ENCODE measurements at places on chromosomes 12 and 14.

GRCh38 chr12:4506870-4507269 is 31.8 kb upstream of the RAD51AP1 start:
- DNase-seq = peak; percentile 43

GRCh38 chr12:76777765-76778216 is 13.9 kb downstream of the ZDHHC17 start:
- DNase-seq = no peak

- no peak for DNase-seq
Observed at GRCh38 chr12:55741931-55742680, 816 bp upstream of the GDF11 start.

- no peak for DNase-seq
Observed at GRCh38 chr12:12451098-12451497, 94.2 kb downstream of the BORCS5 start.

- no peak for DNase-seq
Observed at GRCh38 chr14:95547626-95548327, 12.9 kb downstream of the GLRX5 start.

DNA sequence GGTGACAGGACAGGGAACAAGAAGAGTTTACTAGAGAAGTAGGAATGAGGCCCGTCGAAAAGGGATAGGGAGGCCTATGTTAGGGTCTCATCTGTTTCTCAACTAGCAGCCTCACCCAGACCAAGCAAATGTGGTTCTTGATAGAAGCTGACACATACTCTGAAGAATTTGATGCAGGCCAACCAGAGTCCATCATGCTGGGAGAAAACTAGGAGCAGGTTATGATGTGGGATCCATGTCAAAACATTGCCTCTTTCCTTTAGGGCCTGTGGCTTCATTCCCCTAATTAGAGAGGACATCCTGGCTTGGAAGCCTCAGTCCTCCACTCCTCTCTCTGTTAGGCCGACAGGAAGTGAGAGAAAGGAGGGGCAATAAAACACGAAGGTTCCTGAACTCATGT is 122.8 kb downstream of the NTF3 start:
- DNase-seq = peak; percentile 72

DNA sequence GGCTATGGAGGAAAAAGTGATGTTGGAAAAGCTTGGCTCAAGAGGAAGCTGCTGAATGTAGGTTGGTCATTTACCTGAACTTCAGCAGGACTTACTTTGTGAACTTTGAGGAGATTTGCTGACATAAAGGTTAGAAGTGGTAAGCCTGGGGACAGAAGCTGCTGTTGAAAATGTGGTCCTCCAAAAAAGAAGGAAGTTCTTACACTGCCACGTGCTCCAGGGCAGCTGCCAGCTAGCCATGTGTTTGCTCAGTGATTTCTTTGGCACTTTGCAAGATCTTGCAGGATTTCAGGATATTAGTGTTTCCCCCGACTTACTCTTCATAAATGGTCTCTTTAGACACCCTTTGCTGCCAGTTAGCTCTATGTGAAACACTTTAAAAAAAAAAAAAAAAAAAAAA is 14.8 kb upstream of the DYRK2 start:
- no peak for DNase-seq

DNA sequence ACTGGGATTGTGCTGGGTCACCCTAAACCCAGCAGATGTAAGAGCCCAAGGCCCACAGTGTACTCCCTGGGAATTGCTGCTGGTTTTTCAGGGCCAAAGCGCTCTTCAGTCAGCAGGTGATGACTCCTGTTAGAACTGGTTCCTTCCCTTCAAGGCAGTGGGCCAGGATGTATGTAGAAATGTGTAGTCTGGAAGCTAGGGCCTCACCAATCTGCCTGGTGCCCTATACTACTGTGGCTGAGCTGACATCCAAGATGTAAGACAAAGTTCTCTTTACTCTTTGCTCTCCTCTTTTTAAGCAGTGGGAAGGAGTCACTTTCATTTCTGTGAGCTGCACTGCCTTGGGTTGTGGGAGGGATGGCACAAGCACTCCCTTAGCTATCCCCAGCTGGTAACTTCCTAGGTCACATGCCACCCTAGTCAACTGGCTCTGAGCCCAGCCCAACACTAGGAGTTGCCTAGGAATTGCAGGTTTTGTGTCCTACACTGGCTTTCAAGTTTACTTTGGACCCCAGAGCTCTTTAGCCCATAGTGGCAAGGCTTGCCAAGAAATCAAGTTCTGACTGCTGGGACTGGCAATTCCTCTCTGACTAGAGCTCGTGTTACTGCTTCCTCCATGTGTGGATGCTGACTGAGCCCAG is 249.2 kb downstream of the C12orf50 start:
- no peak for DNase-seq

DNA sequence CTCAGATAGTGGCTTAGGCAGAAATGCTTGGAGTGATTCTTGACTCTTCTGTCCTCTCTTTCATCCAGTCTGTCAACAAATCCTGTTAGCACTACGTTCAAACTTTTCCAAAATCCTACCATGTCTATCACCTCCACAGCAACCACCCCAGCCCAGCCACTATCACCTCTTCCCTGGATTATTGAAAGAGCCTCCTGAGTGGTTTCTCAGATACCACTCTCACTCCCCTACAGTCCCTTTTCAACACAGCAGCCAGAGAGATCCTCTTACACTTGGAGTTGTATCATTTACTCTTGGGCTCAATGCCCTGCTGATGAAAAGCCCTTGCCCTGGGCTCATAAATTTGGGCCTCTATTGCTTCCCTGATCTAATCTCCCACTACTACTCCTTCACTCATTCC is 218.9 kb downstream of the EXOC5 start:
- DNase-seq = no peak

DNA sequence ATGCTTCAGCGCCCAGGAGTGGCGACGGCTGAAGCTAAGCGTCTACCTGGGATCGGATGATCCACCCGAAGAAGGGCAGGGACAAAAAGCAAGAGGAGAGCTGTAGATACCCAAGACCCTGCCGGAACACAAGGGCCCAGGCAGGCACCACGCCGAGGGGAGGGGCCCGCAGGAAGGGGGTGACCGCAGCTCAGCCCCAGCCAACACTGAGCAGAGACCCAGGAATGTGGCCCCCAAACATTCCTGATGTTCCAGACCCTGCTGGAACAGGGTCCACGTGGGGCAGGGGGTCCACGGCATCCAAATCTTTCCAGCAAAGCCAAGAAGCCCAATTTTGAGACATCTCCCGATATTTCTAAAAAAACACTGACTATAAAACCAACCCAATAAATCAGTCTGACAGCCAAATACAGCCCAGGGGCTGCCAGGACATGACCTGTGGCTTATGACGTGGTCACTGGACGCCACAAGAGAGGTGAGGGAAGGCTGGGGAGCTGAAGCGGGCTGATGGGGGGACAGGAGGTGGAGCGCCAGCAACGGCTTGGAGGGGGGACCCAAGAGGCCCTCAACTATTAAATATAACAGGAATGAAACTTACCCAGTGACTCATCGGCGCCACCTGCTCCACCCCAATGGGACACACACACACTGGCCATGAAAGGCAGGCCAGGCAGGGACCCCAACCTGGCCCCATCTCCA is 58.9 kb downstream of the NCOR2 start:
- no peak for DNase-seq

GRCh38 chr12:31507966-31508365 is 83.0 kb downstream of the DENND5B start:
- no peak for DNase-seq

GRCh38 chr12:100472325-100472724 is 1.3 kb upstream of the NR1H4 start:
- no peak for DNase-seq

DNA sequence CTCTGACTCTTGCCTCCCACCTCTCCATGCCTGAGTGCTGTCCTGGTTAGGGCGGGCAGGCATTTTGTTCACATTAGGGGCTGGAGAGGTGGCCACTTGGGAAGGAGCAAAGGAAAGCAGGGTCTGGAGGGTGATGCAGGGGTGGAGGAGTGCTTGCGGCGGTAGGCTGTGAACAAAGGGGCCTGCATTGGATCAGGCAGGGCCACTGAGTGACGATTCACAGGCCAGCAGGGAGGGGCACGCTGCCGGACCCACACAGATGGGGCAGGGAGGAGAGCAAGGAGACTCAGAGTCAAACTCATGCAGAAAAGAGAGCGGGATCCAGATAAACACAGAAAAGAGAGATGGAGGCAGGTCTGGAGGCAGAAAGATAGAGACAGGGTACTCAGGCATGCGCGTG is 58.4 kb upstream of the TBX3 start:
- no peak for DNase-seq

DNA sequence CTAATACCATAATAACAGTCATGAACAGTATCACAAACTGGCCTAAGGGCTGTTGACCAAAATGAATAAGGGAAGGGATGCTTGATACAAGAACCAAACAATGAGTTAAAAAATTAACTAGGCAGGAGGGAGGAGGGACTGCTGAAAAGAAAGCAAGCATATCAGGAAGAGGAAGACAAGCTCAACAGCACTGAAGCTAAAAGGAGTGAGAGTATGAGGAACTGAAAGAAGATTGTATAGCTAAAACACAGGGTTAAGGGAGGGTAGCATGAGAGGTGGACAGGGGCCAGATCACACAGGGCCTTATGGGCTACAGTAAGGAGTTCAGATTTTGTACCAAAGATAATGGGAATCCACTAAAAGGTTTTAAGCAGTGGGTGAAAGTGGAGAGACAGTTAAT is 34.1 kb downstream of the ITGA7 start:
- DNase-seq = no peak

GRCh38 chr14:68612049-68612448 is 180.8 kb downstream of the ZFP36L1 start:
- no peak for DNase-seq

DNA sequence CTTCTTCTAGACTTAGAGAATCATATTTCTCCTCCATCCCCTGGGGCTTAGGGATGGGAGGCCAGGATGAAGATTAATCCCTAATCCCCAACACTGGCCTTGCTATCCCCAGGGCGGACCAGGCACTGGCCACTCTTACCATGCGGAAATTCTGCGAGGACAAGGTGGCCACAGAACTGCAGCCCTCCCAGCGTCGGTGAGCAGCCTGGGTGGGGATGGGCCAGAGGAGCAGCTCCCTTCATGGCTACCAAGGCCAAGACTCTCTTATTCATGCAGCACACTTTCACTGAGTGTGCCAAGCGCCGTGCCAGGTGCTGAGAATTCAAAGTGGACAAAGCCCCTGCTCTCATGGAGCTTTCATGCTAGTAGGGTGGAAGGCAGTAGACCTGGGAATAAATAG is 7.0 kb downstream of the TNS2 start:
- no peak for DNase-seq

- no peak for DNase-seq
Observed at GRCh38 chr14:90649557-90650135, 166.6 kb downstream of the TTC7B start.

GRCh38 chr12:56348776-56349175 is 10.1 kb downstream of the IL23A start:
- no peak for DNase-seq

- no peak for DNase-seq
Observed at GRCh38 chr12:102093319-102093718, 26.6 kb downstream of the NUP37 start.

GRCh38 chr14:67491285-67491684 is 2.8 kb upstream of the TMEM229B start:
- DNase-seq = no peak

DNA sequence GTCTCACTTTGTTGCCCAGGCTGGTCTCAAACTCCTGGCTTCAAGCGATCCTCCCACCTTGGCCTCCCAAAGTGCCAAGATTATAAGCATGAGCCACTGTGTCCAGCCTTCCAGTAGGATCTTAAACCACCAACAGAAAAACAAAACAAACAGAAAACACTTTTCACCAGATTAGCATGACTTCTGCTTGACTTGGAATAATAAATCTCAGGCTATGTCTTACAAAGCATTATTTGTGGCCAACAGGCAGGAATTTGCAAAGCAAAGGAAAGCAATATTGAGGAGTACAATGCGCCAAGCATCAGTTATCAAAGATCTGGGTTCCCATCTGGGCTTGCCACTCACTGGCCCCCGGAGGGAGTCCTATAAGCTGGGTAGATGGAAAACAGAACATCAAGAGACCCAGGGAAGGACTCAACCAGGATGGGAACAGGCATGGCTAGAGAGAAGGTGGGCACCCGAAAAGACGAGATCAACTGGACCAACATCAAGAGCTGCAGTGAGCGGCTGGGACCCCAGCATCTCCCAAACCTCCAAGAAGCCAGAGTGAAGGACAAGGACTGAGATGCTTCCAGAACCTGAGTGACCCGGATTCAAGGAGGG is 101.2 kb downstream of the TMEM30B start:
- DNase-seq = no peak

- no peak for DNase-seq
Observed at GRCh38 chr14:57413849-57414248, 23.5 kb downstream of the NAA30 start.

DNA sequence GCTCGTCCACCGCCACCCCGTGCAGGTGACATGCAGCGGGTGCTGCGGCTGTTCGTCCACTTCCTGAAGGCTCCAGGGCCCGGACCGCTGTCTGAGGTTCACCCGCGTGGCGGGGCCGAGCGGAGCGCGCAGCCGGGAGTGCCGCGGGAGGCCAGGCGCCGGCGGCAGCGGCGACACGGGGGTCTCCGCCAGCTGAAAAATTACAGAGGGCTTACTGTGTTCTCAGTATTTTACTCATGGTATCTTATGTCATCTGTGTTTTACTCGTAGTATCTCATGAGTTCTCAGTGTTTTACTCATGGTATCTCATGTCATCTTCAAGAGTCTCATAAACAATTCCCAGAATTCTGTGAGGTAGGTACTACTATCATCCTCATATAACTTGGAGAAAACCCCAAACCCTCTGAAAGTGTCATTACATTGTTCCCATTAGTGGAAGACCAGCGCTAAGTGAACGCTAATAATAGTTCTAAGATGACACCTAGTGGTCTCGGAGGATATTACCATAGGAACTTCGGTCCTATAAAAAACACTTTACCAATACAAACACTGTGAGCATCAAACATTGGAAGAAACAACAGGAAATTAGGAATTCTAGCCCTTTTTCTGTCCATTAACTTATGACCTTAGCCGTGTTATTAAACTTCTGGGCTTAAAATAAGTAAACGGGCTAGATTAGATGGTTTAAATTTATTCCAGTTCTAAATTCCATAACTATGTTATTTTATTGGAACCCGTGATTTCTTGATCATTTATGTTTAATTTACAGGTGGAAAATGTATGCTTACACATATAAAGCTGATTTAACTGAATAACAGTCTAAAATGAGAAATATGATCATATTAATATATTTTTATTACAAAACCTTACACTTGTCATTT is 32.4 kb downstream of the AK7 start:
- peak; percentile 25 for DNase-seq

DNA sequence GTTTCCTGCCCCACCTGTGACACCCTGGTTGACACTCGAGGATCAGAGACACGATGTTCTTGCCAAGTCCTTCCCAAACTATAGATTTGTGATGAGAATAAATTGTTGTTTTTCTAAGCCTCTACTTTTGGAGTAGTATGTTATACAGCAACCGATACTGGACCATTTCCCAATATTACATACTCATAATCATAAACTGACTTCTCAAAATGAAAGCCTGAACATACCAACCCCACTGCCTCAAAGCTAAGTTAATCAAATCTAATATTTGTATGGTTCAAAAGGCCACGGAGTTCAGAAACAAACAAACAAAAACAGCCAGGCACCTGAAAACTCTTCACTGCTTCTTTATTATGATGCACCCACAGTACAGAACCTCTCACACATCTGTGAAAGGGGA is 52.3 kb upstream of the GPHB5 start:
- DNase-seq = no peak
